ENCODE measurements at places on chromosomes 6 and 20. TPM values are rescaled to one million over a fixed set of nuclear protein-coding genes. Genes with fewer than 3 reads are reported as not detected.

TGM3 gene
- total RNA-seq = not detected

SLC26A8 gene
- not detected for total RNA-seq

SIRPD gene
- total RNA-seq = not detected

ACOT13 gene
- total RNA-seq = 5.7 TPM

SLC17A3 gene
- not detected for total RNA-seq

POPDC3 gene
- total RNA-seq = 50.3 TPM

DAAM2 gene
- total RNA-seq = 122 TPM

SLC16A10 gene
- total RNA-seq = 0.81 TPM

C20orf144 gene
- total RNA-seq = 0.36 TPM

COL11A2 gene
- 0.65 TPM for total RNA-seq

HSPA1L gene
- total RNA-seq = 0.97 TPM

SMLR1 gene
- not detected for total RNA-seq

UBE2V1 gene
- 75.7 TPM for total RNA-seq

RIPPLY2 gene
- total RNA-seq = 0.97 TPM

GTF2H4 gene
- total RNA-seq = 10.1 TPM

BHLHE23 gene
- not detected for total RNA-seq

CMTR1 gene
- 41.1 TPM for total RNA-seq

AKAP7 gene
- 3.2 TPM for total RNA-seq

DEK gene
- total RNA-seq = 96.1 TPM

HDGFL1 gene
- not detected for total RNA-seq

FKBP5 gene
- total RNA-seq = 3.4 TPM

MUC22 gene
- not detected for total RNA-seq

TNFRSF21 gene
- 80.1 TPM for total RNA-seq

BTNL2 gene
- total RNA-seq = not detected

MYBL2 gene
- 3.7 TPM for total RNA-seq

NOL7 gene
- 42.4 TPM for total RNA-seq

FAM50B gene
- 8.6 TPM for total RNA-seq

FGD2 gene
- not detected for total RNA-seq

DYNLT1 gene
- 39.8 TPM for total RNA-seq

All from hair follicle dermal papilla cell (primary cell).